ENCODE measurements at places on chromosomes 2 and 18.
A peak's percentile ranks its signal among the peaks of the same experiment; 100 is the strongest.

DNA sequence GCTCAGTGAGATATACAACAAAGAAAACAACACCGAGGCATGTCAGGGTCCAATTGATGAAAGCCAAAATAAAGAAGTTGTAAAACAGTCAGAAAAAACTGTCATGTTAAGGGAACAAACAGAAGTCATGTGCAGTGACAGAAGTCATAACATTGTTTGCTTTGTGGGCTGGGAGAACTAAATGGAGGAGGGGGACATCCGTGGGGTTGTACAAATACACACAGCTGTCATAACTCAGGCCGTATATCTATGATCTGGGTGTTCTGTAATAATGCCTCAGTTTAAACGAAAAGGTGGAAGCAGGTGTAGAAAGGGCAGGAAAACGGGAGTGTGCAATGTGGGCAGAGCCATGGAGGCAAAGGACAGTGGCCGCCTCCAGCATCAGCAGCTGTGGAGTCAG lies 27.3 kb downstream of the TIMM21 start:
- no peak for DNase-seq

GRCh38 chr2:95240556-95240955 lies 33.2 kb downstream of the ZNF892 start:
- no peak for DNase-seq

DNA sequence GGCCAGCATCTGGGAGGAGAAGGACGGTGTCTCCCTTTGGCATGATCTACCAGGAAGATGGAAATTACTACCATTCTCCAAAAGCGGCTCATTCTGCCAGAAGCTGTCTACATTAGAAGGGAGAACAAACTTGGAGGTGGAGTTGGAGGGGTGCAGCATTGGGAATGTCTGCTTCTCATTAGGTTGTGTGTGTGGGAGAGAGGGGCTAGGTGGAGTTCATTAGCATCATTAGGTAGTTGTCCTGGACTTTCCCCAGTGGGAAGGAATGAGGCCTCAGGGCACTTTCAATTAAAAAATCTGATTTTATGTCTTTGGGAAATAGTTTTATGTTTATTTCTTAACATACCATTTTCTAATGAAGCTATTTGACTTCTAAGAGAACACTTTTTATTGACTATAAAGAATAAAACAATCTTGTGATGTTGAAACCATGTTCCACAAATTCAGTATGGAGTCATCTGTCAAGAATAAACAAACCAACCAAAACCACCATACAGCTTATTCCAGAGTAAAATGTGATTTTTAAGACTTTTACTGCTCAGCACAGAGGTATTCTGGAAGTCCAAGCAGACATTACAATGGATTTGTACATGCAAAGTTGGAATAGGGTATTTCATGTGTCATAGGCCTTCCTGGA lies 60.6 kb downstream of the VAPA start:
- DNase-seq = no peak

DNA sequence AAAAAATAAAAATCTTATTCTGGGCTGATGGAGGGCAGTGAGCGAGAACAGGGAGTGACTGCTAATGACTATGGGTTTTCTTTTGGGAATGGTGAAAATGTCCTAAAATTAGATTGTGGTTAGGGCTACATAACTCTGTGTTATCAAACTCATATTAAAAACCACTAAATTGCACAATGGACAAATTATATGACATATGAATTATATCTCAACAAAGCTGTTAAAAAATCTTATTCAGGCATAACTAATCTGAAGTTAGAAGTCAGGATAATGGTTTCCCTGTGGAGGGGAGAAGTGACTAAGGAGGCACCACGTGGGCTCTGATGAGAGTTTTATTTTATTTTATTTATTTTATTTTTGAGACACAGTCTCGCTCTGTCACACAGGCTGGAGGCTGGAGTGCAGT lies 32.1 kb upstream of the DPP4 start:
- no peak for DNase-seq

GRCh38 chr2:10216677-10217488 lies 85.8 kb upstream of the HPCAL1 start:
- no peak for DNase-seq

DNA sequence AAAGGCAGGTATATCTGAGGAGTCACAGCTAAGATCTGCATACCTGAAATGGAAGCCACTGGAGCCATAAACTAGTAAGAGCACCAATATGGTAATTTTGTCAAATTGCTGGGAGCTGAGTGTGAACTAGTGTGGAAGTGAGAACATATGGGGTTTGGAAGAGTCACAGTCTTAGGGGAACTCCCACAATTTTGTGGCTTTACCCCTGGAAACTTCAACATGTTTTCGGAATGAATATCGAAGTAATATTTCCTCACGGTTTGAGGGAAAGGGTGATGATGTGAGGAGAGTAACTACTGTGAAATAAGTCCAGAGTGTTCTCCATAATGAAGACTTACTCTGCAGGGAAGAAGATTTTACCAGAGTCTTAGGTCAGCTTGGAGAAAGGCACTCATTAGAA lies 565.9 kb downstream of the RIT2 start:
- DNase-seq = no peak

GRCh38 chr2:64989982-64990614 lies 899 bp downstream of the SLC1A4 start:
- DNase-seq = no peak

DNA sequence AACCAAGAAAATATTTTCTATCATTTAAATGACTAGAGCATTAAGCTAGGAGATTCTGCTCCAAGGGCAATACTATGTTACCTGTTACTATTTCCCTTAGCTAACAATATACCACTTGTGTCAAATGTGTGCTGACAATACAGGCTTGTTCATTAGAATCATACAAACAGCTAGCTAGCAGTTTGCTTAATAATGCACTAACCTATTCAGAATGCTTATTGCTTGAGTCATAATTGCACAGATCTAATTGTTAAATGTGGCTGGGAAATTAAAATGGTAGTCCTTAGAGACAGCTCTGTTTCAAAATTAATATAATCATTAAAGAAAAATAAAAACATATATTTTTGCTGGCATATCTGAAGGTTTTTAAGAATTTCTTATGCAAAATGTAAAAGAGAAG lies 344.2 kb downstream of the ERBB4 start:
- no peak for DNase-seq

GRCh38 chr2:187976986-187977333 lies 314.7 kb upstream of the GULP1 start:
- no peak for DNase-seq

DNA sequence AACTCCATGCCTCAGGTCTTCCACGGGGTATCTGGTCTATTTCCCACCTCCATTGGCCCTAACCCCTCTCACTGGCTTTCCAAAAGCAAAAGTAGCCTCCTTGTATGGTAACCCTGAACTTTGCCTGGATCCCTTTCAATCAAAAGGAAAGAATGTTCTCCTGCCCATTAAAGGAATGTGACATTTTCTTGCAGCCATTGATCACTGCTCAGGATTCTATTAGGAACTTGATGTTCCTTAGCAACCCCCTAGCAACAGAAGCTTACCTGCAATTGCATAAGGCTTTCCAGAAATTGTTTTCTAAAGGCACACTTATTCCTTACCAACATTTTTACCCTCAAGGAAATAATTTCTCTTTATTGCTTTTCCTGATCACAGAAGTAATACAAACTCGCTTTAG lies 91.4 kb upstream of the AGAP1 start:
- DNase-seq = no peak

GRCh38 chr18:23701017-23701416 lies 11.8 kb downstream of the LAMA3 start:
- DNase-seq = no peak

DNA sequence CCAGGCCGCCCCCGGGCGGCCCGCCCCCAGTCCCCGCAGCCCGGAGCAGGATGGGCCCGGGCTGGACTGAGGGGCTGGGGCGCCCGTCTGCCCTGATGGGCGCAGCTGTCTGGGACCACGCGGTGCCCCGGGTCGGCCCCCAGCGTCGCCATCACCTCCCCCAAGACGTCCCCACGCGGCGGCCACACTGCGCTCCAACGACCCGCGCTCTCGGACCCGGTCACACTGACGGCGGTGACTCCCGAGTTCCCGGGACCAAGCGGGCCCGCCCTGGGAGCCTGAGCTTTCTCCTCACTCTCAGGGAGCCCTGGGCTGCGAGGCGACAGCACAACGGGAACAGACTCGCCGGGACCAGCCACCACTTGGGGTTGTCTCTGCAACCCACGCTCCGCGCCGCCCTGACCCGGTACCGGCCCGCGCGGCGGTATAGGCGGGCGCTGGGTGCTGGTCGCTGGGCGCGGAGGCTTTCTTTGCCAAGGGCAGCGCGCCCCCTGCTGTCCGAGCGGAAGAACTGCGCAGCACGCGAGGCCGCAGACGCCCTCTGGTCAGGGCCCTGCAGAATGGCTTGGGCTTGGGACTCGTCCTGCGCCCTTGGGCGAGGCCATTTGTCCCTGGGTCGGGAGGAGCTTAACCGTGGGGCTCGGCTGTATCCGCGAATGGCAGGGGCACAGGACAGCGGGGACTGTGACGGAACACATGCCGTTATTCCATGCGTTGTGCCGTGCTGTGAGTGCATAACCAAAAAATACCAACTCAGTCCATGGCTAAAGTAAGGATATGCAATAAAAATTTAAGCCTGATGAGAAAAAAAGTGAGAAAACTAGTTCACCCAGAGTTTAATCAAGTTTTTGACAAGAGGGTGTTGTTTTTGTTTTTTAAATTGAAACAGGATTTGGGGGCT lies 54.8 kb upstream of the ANKRD62 start:
- DNase-seq = peak; percentile 22

GRCh38 chr18:44897411-44897810 lies 216.7 kb downstream of the SETBP1 start:
- DNase-seq = no peak

DNA sequence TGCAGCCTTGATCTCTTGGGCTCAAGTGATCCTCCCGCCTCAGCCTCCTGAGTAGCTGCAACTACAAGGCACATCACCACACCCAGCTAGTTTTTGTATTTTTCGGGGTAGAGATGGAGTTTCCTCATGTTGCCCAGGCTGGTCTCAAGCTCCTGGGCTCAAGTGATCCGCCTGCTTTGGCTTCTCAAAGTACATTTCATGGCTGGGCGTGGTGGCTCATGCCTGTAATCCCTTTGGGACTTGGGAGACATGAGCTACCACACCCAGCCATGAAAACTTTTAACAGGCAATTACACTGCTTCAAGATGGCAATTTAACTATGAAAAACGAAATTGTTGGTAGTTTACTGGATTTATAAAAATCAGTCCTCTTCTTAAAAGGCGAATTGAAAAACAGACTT lies 69.7 kb downstream of the MEP1B start:
- no peak for DNase-seq

Measured in NCI-H2107 (cell line).